ENCODE measurements at places on chromosomes 4 and X. TPM values are rescaled to one million over a fixed set of nuclear protein-coding genes. Genes with fewer than 3 reads are reported as not detected.

MAGEB10 gene
- not detected for total RNA-seq

QRFPR gene
- not detected for total RNA-seq

CLNK gene
- total RNA-seq = 0.11 TPM

FGFR3 gene
- 0.67 TPM for total RNA-seq

CDKL5 gene
- total RNA-seq = 5.7 TPM

SNCA gene
- 1.4 TPM for total RNA-seq
